Muscle of leg (tissue), 16 donors: ENCODE measurements at places on chromosomes 7 and 10. TPM values are rescaled to one million over a fixed set of nuclear protein-coding genes. Genes with fewer than 3 reads are reported as not detected.

HOXA1 gene
- 0.58 TPM for total RNA-seq

PRSS58 gene
- total RNA-seq: not detected

FANK1 gene
- total RNA-seq: 0.80 TPM

- peak; percentile 62 for DNase-seq
These were observed 103.8 kb upstream of the PPIF start for GRCh38 chr10:79243181-79244067.

- no peak for DNase-seq
These were observed 12.2 kb upstream of the DNAAF5 start for GRCh38 chr7:714251-714671.

DNA sequence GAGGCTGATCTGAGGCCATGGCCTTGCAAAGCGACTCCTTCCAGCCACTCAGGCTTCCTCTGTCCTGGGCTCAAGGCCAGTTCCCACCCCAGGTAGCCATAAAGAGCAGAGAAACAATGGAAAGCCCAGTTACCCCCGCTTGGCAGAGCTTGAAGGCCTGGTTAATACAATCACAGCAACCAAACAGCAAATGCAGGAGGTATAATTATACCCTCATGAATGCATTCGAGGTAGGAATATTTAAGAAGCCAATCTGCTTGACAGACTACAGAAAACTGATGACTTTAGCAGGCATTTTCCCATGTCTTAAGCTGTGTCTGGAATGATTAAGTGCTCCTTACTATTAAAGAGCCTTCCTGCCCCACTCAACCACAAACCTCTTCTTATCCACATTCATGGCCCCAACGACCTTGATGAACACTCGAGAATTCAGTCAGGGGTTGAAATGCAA is 114.1 kb upstream of the MACROH2A2 start:
- DNase-seq: peak; percentile 79
